D721Med (cell line): ENCODE measurements at places on chromosomes 5 and 9.

DNA sequence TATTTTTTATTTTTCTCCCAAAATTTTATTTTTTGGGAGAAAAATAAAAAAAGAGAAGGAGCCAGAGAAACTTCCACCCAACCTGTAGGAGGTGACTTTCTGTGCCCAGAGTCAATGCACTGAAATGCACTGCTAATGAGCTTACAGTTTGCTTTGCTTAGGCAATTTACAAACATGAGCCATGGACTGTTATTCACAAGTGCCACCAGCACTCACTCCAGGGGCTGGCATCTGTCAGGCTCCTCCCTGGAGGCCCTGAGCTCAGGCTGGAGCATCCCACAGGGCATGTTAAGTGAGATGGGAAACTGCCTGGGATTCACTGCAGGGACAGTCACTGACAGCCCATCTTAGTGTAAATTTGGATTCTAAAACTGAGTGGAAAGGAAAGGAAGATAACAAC is 74.9 kb downstream of the FANCC start:
- DNase-seq, result no peak

DNA sequence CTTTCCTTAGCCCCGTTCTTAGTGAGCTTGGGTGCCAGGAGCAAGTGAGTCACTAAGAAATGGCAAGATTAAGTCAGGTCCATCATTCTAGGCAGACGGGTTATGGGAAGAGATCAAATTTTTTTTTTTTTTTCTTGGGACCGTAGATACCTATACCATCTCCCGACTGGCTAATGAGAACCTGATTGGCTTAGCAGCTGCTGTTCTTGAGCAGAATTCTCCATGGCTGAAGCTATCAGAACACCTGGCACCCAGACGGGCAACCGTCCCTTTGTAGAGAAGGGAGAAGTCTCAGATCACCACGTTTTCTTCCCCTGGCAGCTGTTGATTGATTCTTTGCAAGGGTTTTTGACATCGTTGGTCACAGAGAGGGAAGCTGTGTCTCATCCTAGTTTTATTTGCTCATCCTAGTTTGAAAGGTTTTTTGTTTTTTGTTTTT is 78.6 kb downstream of the AOPEP start:
- DNase-seq, result no peak

- DNase-seq, result no peak
Measured at GRCh38 chr5:34511915-34512314, 144.2 kb upstream of the RAI14 start.

- DNase-seq, result no peak
Measured at GRCh38 chr9:129442803-129443511, 177.9 kb downstream of the C9orf50 start.

DNA sequence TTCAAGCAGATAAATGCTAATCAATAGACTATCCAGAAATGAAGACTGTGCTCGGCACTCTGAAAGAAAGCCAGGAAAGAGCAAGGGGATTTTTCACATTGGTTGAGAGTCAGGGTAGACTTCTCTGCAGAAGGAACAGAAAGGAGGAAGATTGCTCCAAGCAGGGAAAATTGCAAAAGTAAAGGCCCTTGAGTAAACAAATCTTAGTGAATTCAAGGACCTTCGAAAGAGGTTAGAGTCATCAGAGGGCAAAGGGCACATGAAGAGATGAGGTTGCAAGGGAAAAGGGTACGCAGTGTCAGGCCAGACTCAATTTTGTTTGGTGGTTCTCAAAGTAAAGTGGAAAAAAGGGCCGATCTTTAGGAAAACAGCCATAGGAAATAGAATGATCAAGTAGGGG is 157.6 kb upstream of the RAI14 start:
- DNase-seq, result no peak

DNA sequence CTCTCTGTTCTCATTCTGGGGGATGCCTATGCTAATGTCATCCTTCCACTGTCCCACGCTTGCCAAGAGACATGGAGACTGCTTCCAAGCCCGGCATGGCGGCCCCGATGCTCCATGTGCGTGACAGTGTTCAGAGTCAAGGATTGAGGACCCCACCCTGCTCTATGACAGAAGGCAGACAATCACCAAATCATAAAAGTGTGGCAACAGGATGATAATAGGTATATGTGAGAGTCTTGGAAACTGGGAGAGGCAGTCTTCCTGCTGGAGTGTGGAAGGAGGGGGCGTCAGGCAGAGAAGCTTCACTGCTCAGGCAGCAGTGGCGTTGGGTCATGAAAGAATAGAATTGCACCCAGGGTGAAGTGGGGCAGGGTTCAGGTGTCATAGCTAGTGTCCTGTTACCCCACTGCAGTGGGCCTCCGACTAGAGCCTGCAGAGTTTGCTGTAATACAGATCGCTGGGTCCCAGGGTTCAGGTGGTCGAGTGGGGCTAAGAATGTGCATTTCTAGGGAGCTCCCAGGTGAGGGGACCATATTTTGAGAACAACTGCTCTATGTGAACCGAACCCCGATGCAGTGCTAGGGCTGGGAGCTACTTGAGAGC is 12.5 kb upstream of the GADD45G start:
- no peak for DNase-seq

DNA sequence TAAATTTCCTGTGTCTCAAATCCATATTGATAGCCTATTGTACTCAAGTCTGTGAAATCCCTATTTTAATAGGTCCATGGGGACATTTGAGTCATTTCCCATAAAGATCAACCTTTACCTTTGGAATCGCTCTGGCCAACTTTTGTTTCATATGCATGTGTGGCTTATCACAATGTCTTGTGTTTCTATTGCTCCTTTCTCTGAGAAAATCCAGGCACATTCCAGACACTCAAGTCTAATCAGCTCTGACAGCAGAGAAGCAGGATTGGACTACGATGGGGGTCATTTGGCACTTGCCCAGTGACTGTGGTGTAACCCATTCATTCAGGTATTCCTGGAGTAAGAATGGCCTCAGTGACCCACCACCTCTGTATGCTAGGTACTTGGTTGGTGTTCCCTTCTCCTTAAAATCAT is 48.4 kb downstream of the ACTBL2 start:
- DNase-seq, result no peak

- no peak for DNase-seq
Measured at GRCh38 chr5:165876538-165876937, 2371.1 kb downstream of the MAT2B start.

DNA sequence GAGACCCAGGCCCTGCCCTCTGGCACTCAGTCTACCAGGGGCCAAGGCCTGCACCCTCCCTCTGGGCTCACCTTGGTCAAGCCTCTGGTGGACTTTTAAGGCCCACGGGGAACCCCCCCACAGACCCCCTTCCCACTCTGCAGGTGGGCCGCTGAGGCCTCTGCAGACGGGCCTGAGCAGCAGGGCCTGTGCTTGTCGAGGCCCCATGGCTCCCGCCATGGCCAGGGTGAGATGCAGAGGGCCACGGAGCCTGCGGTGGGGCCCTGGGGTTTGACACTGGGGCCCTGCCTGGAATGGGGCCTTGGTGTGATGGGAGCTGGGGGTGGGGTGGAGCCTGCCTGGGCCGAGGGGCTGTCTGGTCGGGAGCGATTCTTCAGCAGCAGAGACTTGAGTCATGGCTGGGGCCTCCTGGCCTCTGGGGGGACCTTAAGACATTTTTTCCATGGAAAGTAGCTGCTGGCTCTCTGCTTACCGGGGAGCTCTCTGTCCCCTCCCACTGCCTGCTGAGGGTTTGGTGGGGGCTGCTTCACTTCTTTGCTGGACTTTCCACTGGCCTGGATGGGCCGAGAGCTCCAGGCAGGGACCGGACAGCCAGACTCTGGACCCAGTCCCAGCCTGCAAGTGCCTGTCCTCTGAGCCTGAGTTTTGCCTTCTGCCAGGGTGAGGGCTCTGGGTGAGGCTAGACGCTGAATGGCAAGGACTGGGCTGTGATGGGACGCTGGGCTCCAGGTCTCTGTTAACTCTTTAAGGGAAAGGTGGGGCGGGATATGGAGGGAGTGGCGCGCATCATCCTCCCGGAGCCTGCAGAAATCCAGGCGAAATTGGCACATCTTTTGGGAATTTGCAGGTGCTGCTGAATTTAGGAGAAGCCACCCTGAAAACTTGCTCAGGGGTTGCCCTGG is 132.2 kb downstream of the RXRA start:
- DNase-seq, result no peak

DNA sequence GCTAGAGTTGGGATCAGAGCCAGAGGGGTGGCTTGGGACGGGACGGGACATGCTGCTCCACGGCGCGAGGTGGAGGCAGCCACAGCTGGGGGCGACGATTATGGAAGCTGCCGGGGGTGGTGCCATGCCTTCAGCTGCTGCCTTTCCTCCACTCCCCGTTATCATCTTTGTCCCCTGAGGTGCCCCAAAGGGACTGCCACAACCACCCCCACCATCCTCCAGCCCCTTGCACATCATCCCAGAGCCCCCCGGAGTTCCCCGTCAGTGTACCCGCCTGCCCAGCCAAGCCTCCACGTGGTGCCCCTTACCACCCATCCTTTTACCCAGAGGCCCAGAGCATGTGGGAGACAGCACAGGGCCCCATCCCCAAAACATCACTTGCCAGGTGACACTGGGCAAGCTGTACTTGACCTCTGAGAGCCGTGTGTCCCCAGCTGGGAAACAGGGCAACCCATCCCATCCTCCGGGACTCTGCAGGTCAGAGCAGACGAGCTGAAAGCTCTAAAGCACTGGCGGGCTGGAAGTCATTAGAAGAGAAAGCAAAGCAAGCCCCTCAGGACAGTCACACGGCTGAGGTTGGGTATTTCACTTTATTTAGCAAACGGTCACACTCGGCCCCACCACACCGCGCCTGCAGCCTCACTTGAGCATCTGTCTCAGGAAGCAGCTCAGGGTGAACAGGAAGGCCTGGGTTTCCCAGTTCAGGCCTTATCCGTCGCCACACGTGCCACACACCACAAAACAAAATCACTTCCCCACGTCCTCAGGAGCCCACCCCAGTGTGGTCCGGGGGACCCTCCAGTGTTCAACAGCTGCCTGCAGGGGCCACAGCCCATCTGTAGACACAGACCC is 19.5 kb upstream of the MXD3 start:
- DNase-seq, result no peak

- DNase-seq, result no peak
Measured at GRCh38 chr9:87069690-87070089, 122.4 kb upstream of the GAS1 start.

DNA sequence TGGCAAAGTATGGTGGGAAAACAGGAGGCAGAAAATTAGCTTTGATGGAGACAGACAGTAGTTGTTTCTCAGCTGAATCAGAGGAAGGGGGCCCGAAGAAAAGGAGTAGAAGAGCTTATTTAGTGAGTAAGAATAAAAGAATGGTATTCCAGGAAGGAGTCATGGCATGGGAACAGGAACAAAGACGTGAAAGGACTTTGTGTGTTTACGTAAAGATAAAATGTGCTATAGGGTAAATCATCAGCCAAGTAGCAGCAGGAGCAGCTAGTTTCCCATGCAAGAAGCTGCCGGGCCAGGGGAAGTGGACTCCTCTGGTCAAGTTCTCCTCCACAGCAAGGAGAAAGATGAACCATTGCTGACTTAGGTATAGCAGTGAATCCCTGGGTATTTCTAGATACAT is 454.5 kb downstream of the HINT1 start:
- no peak for DNase-seq

DNA sequence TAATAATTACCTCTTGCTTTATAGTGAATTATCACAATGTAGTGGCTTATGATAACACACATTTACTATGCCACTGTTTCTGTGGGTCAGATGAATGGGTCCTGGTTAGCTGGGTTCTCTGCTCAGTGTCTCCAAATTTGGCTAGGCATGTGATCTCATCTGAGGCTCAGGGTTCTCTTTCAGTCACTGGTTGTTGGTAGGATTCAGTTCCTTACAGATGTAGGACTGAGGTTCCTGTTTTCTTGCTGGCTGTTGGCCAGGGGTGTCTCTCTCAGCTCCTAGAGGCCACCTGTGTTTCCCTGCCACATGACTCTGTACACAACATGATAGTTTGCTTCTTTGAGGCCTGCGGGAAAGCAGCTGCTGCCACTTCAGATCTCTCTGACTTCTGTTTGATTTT is 7.1 kb downstream of the NFX1 start:
- DNase-seq, result no peak
